ELR (cell line): ENCODE measurements at places on chromosomes 11 and 22.

- peak; percentile 32 for DNase-seq
Observed at GRCh38 chr11:43503417-43503816, 144.7 kb downstream of the TTC17 start.

DNA sequence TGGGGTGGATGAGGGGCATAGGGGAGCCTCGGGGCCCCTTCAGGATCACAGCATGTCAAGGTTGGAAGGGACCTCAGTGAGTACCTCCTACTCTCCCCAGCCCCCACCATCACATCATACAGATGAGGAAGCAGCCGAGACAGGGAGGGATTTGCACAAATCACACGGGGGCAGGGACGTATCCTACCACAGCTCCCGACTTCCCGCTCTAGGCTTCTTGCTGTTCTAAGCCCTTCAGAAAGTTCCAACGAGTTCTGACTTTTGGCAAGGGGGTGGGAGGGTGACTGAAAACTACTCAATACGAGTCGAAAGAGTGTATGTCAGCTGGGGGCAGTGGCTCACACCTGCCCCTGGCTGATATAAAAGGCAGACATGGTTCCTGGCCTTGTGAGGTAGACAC is 4.7 kb upstream of the RAD9A start:
- DNase-seq = no peak

GRCh38 chr11:12556788-12557384 is 117.3 kb upstream of the TEAD1 start:
- peak; percentile 86 for DNase-seq

DNA sequence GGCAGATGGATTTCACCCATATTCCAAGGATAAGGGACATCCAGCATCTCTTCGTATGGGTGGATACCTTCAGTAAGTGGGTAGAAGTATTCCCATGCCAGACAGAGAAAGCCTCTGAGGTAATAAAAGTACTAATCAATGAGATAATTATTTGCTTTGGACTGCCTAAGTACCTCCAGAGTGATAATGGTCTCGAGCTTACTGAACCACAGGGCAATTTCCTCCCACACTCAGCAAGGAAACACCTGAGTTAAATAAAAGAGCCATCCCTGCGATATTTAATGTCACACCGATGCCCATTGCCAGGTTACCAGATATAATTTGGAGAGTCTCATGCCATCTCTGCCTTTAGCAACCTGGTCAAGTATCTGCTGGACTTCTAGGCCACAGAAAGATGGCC is 70.6 kb upstream of the MPEG1 start:
- DNase-seq = no peak

DNA sequence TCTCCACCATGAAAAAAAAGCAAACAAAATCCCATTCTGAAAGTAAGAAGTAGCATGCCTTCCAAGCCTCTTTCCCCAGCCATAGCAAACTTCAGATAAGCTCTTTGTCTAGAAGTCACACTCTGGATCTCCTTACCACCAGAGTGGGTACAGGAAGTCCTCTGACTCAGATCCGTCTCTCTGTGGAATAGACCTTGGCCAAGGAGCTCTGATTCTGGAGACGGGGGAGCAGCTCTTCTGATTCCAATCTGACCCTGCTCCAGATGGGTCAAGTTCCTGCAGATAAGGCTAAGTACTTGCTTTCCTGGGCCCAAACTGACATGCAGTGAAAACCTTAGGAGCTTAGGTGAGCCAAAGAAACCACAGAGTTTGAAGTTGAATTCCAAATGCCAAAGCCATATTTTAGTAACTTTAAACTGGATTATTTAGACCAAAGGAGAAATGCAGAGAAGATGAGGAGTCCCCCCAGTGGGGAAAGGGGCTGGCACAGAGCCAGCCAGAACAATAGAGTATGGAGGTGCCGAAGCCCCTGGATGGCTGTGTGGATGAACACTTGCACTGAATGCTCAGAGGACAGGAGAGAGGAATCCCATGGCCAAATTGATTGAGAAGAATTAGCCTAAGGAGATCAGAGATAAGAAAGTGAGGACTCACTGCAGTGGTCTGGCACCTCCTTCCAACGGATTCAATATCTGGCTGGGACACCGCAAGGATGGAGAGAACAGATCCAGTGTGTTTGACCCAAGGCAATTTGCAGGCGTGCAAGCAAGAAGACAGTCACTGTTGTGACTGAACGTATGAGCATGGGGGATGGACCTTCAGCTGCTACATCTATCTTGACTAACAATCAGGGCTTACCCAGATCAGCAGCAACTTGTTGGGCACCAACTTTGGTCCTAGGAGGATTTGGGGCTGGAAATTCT is 54.9 kb downstream of the ENDOD1 start:
- DNase-seq = peak; percentile 22

DNA sequence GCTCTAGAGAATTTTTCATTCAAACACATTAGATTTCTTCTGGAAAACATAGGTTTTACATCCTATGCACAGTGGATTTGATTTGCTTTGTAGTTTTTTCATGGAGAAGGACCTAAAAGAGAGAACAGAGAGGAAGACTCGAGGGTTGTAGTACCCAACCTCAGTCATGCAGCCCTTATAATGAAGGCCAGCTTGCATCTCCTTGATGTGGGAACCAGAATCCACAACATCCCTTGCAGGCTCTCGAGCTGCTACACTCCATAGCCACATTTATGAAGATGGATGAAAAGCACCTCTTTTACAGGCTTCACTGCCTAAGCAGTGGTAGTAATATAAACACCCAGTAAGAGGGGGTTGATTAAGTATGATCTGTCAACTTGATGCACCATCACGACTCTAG is 9.5 kb upstream of the OR5B12 start:
- no peak for DNase-seq

GRCh38 chr11:64239662-64240434 is 1.0 kb upstream of the FKBP2 start:
- no peak for DNase-seq

DNA sequence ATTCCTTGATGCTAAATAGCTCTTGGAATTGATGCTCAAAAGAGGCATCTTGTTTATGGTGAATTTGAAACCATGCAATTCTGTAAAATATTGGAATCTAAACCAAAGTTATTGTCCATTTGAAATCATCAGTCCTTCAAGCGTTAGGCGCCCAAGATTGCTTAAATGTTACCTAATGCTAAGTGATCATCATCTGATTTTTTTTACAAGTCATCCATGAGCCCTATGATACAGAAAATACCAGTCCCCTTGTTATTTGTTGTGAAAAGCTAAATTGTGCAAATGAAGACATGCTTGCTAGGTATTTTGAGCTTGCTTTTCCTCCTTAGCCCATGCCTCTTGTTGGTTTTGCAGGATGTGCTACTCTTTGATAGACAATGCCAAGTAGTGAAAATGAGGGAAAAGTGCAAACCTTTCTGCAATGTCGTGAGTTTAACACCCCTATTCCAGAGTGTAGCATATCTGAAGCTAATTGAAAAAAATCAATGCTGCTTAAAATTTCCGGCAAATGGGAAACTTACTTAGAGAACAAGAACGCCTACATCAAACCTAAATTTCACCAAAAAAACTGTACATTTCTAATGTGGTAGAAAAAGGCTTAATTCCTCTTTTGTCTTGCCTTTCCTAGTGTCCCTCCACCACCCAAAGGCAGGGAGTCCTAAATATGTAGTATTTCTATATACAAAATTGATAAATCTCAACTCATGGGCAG is 1.9 kb downstream of the GRK3 start:
- no peak for DNase-seq

DNA sequence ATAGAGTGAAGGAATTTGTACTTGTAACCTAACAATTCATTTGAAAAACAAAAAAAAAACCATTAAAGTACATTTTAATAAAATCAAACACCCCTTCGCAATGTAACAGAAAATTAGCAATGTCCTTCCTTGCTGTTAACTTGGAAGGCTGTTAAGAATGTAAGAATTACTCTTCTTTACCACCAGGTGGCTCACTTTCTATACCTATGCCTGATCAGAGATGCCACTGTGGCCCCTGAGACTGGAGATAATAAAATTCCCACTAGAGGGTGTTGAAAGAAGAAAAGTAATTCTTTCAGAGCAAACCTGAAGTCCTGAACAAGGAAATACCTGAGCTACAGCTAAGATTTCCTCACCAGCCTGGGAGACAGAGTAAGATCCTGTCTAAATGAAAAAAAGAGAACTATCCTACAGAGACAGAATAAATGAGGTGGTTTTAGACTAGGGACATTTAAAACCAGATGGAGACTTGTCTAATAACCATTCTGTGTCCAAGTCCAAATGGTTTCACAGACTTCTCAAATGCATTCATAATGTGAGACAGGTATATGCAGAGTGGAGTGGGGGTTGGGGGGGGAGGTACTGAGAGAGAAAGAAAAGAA is 1089.3 kb downstream of the FAM181B start:
- DNase-seq = peak; percentile 48

- DNase-seq = no peak
Observed at GRCh38 chr11:923691-924405, 1.8 kb upstream of the AP2A2 start.
